ENCODE measurements at places on chromosomes 12 and 14.

DNA sequence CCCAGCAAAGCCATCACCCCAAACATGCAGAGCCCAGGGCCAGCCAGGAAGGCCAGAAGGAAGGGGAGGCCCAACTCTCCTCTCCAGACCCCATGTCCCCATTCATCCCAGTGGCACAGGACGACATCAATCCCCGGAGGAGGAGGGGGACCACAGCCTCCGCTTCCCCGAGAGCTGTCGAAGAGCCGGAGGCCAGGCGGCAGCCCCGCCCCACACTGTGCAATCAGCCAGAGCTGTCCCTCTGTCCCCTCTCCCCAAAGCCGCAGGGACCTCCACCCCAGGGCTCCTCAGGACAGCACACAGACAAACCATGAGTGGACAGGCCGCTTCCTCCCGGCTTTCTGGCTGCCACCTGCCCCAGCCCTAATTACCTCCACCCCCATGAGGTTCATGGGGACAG, 16.8 kb downstream of the RAB35 start:
- DNase-seq = no peak

- no peak for DNase-seq
Measured at GRCh38 chr12:104323899-104324298, 20.4 kb downstream of the EID3 start.

DNA sequence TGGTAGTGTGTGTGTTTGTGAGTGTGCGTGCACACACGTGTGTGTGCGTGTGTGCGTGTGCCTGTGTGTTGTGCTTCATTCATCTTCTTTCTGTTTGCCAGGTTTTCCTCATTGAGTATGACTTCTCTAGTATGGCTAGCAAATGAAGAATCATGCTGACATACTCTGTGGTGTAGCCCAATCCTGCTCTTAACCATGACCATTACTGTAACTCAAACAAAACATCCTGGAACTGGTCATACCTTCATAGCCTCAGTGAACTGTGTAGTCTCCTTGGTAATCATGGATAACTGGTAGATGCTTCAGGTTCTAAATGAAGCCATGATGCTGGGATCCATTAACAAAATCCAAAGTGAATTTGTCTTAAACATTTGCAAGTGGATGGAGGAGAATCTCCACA, 1117.7 kb downstream of the BCL11B start:
- no peak for DNase-seq

DNA sequence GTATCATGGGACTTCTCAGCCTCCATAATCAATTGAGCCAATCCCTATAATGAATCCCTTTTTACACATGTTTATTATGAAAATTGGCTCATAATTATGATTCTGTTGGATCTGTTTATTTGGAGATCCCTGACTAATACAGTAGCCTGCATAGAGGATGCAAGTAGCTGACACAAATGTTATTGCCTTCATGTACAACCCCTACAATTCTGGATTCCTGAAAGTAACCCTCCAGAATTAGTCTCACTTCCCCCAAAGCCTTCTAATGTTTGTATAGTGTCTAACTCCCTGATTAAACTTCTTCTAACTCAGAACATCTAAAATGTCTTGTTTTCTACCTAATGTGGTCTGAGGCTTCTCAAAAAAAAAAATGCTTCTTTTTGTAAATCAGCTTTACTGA, 6.6 kb upstream of the SMIM10L1 start:
- no peak for DNase-seq

Data from HS-5 (cell line).